ENCODE measurements at places on chromosomes 16 and 17. TPM values are rescaled to one million over a fixed set of nuclear protein-coding genes. Genes with fewer than 3 reads are reported as not detected.
A peak's percentile ranks its signal among the peaks of the same experiment; 100 is the strongest.

DNA sequence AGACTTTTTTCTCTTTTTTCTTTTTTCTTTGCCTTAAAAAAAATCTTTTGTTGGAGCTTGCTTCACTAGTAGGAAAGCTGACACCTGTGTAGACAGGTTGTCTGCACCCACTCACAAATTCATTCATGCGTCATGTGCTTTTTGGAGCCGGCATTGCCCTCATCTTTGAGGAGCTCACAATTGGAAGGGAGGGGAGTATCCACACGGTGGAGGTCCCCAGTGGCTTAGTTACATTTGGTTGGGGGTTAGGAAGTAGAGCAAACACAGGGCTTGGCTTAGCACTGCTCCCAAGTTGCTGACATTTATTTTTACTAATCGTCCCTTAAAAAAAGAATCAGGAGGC is 18.7 kb upstream of the MEIOB start:
- no peak for ATAC-seq

GRCh38 chr16:23908790-23909189 is 73.0 kb downstream of the PRKCB start:
- ATAC-seq = peak; percentile 14

The RILP gene
- total RNA-seq = 6.1 TPM

The NPIPA8 gene
- 24.2 TPM for total RNA-seq
